ENCODE measurements at places on chromosomes 6 and 20.

DNA sequence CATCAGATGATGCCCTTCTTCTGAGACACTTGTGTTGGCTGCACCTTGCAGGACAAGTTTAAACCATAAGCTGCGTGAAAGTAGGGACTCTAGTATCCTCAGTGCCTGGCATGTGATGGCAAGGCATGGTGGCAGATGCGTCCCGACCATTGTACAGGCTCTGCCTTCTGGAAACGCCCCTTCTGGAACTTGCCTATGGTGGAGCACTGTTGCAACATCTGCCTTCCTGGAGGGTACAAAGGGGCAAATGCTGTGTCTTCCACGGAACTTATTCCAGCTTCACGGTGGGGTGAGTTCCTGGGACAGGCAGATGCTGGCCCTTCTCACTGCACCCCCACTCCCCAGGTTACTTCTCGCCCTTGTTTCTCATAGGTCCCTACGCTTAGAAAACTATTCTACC, 232.8 kb downstream of the THBS2 start:
- DNase-seq: no peak

DNA sequence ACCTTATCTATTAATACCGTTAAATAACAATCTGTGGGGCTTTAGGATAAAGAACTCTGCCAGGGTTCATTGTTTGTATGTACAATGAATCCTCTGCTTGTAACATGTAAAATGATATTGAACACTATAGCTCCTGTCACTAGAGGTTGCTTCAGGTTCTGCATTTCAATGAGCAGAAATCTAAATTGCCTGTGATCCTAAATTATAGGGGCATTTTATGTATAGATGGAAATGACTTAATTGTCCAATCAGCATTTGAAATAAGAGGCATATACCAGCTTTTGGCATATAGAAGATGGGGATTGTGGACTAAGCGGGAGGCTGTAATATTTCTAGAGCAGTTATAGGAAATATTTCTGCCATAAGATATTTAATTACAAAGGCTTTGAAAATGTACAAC, 2.0 kb downstream of the NCOA3 start:
- DNase-seq: no peak

- no peak for DNase-seq
Measured at GRCh38 chr6:108655806-108656651, 95.3 kb downstream of the FOXO3 start.

DNA sequence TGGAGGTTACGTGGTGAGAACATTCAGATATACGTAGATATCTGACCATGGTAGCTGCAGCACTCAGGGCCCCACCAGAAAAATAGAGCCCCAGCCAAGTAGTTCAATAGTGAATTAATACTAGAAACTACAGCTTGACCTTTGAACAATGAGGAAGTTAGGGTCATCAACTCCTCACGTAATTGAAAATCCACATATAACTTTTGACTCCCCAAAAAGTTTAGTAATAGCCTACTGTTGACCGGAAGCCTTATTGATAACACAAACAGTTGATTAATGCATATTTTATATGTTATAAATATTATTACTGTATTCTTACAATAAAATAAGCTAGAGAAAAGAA, 117.9 kb downstream of the SNX5 start:
- no peak for DNase-seq

DNA sequence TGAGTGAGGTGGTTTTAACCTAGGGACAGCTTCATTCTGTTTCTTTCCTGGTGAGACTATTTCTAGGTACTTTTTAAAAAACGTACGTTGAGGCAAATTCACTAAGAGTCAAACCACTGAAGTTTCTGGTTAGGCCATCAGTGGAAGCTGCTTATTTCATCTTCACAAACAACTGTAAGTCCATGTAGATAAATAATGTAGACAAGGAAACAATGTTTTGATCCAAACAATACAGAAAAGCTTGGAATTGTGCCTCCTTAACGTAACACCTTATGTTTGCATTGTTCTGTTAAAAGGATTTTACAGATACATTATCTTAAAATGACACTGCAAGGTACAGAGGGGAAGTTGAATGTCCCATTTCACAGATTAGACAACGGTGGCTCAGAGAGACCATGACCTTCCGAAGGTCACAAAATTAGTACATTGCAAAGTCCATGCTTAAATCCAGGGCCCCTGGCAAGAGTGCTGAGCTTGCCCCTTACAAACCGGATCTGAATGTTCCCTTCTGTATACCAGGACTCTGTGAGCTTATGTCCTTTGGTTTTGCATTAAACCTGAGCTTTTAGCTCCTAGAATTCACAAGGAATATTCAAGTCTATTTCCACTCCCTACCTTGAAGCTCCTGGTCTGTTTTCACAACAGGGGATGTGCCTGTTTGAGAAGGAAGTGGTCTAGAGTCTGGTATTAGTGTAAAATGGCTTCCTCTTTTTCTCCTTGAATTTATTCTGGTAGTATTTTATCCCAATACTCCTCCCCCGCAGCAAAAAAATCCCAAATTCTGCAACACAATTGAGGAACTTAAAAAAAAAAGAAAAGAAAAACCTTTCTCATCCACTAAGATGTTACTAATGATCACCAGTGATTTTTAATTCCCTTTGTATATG, 28.9 kb upstream of the ZNF217 start:
- DNase-seq: no peak

- no peak for DNase-seq
Measured at GRCh38 chr6:167703347-167703746, 123.4 kb upstream of the AFDN start.

DNA sequence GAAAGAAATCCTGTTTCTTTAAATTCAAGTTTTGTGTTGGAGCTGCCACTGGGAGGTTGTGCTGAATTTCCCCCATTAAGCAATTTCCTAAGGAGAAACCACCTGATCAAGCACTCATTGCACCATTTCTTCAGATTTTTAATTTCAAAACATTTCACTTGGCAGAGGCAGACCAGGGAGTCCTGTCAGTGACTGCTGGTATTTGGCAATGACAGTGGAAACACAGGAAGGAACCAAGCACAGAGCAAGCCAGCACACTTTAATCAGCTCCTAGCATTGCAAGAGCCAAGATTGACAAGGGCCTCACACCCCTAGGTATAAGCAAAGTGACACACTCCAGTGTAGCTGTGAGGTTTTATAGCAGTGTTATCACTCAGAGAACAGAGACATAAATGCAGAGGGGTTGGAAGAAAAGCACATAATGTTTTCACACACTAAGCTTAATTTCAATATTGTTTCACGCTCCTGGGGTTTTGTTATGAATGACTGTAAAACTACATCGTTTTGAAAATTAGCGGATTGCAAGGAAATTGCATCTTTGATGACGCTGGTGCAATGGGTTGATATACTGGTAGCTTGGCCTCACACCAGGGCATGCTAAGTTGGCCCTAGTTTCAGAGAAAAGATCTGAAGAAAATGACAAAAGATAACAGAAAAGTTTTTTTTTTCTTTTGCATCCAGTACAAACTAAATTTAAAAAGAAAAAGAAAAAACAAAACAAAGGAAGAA, 768.4 kb downstream of the TFAP2A start:
- no peak for DNase-seq
